ENCODE measurements at places on chromosomes 7 and 10.
A peak's percentile ranks its signal among the peaks of the same experiment; 100 is the strongest.

GRCh38 chr10:1379601-1380000, 323.4 kb downstream of the WDR37 start:
- no peak for DNase-seq

GRCh38 chr10:3222068-3222467, 49.5 kb upstream of the PITRM1 start:
- DNase-seq = no peak

DNA sequence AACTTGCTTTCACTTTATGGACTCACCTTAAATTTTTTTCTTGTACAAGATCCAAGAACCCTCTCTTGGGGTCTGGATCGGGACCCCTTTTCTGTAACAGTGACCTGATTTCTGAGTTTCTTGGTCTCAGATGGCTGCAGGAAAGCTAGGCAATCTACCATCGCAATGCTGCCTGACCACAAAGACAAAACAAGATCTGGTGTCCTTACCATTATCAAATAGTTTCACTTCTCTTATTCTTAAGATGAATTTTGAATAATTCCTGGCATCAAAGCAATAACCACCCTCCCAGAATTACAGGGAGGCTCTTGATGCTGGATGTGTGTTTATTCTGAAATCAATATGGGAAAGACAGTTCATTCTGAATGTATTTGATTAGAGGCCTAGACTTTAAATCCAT, 77.4 kb upstream of the FRMD4A start:
- no peak for DNase-seq

- no peak for DNase-seq
Measured at GRCh38 chr7:36775061-36775620, 50.8 kb upstream of the AOAH start.

DNA sequence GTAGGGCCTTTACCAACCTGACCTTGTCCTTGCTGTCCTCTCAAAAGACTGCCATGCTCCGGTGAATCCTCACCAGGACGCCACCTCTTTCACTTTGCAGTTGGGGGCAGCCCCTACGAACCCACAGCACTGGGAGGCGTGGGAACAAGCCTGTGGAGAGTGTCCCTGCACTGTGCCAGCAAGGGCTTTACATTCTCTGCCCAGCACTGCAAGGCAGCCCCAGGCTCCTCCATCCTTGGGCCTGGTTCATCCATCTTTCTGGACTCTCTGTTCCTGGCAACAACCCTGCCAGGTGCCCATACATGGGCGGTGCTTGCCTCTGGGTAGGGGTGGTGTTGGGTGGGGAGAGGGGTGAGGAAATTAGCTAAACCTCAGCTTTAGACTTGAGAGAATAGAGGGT, 1.4 kb downstream of the CHAT start:
- DNase-seq = no peak

- no peak for DNase-seq
Measured at GRCh38 chr7:87648316-87648715, 20.1 kb downstream of the RUNDC3B start.

DNA sequence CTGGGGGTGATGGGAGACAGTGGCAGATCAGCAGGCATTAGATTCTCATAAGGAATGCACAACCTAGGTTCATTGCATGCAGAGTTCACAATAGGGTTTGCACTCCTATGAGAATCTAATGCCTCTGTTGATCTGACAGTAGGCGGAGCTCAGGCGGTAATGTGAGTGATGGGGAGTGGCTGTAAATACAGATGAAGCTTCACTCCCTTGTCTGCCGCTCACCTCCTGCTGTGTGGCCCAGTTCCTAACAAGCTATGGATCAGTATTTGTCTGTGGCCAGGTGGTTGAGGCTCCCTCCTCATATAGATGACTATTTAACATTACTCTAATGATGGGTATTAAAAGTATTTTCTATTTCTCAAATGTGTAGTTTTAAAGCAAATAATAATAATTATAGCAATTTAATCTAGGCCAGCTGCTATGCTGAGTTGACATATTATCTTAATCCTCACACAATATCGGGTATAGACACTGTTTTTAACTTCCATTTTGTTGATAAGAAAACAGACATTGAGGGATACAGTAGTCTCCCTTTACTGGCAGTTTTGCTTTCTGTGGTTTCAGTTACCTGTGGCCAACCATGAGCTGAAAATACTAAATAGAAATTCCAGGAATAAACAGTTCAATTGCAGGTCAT, 39.9 kb downstream of the KIF20B start:
- no peak for DNase-seq

DNA sequence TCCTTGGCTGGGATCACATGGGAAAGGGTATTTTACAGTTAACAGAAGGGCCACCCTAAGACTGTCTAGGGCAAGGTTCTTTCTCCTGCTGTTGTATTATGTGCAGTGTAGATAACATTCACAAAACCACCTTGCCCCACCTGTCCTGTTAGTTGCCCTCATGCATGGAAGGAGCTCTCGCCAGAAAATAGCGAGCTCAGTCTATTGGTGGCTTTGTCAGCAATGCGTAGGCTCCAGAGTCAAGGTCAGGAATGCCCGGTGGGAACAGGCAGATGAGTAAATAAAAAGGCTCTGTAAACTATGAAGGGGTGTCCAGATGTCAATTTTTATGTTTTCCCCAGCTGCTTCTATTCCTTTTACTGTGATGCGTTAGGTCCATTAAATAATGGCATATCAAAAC, 107.1 kb upstream of the WDR11 start:
- DNase-seq = no peak

- DNase-seq = no peak
Measured at GRCh38 chr7:133053321-133053891, 28.5 kb downstream of the CHCHD3 start.

DNA sequence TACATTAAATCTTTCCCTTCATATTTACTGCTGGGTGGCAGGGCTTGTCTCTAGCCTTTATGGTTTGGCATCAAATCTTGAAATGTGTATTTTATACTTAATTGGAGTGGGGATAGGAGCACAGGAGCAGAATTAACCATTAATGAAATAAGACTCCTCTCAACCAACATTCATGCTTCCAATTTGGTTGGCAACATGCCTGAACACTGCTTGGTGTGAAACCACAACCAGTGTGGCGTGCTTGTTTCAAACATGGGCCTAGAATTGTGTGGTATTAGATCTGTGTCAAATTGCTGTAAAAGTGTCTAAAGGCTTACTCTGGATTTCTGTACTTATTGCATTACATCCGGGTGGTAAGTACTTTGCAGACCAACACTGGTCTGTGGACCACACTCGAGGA, 25.1 kb upstream of the VPS41 start:
- DNase-seq = no peak

GRCh38 chr10:1938317-1938716, 201.0 kb upstream of the ADARB2 start:
- DNase-seq = peak; percentile 21

GRCh38 chr7:101739775-101740398, 77.5 kb upstream of the CUX1 start:
- DNase-seq = no peak

- DNase-seq = no peak
Measured at GRCh38 chr7:112130729-112131410, 75.3 kb downstream of the DOCK4 start.

DNA sequence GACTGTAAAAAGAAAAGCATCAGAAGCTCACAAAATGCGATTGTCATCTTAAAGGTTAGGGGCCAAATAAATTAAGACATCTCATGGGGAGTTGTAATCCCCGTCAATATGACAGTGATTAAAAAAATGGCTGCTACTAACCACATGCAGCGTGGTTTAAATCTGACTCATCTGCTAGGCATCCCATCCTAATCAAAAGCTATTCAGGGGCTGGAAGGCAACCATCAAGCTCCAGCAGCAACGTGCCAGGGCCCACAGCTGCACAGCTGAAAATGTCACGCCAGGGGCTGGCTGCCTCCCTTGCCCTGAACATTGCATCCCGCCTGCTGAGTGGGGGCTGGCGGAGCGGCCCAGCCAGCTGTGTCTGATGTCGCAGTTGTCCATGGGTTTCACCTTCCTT, 66.3 kb upstream of the FRMD4A start:
- no peak for DNase-seq

DNA sequence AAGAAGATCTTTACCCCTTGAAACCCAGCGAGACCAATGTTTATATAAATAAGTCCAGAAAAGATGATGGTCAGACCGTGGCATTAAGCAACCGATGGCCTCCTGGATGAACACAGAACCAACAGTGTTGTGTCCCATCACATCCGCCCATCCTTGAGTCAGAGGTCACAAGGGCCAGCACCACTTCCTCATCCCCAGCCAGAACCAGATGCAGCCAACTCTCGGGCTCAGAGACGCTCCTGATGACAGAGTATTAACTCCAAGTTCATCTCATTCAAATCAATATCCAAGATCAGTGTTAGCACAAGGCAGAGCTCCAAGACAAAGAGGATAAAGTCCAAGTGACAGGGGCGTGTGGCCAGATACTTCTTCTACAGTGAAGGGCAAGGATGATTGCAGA, 63.5 kb downstream of the FAM53B start:
- no peak for DNase-seq

- DNase-seq = no peak
Measured at GRCh38 chr7:158569858-158570323, 17.7 kb downstream of the PTPRN2 start.

DNA sequence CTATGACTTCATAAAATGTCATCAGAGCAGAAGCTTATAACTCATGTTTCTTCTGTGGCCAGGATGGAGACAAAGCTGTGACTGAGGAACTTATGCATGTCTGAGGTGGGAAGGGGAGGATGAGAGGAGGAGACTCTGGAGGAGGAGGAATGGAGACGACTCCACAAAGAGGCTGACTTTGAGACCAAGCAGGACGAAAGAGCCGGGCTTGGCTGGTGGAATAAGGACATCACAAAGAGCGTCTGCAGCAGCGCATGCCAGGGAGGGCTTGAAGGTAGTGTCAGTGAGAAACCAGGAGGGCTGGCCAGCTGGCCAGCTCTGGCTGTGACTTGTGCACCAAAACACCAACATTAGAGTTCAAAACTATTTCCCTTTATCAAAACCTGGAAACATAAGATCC, 6.1 kb upstream of the GDF2 start:
- no peak for DNase-seq

- no peak for DNase-seq
Measured at GRCh38 chr10:15642095-15642494, 77.6 kb downstream of the ITGA8 start.

DNA sequence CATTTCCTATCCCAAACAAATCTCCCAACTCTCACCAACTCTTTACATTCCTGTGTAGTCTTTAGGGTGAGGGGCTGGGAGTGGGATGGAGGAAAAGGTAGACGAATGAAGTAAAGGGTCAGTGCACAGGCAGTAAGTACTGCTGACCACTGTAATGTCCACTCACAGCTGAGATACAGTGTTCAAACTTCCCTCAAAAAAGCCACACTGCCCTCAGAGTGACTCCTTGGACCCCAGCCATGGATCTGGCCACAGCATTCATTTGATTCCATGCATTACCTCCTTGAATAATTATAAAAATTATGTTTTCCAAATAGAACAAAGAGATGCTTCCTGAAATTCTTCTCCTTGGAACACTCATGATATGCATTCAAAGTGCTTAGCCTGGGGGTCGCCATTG, 19.8 kb upstream of the HIPK2 start:
- no peak for DNase-seq

- no peak for DNase-seq
Measured at GRCh38 chr10:34190580-34190979, 624.5 kb downstream of the PARD3 start.

DNA sequence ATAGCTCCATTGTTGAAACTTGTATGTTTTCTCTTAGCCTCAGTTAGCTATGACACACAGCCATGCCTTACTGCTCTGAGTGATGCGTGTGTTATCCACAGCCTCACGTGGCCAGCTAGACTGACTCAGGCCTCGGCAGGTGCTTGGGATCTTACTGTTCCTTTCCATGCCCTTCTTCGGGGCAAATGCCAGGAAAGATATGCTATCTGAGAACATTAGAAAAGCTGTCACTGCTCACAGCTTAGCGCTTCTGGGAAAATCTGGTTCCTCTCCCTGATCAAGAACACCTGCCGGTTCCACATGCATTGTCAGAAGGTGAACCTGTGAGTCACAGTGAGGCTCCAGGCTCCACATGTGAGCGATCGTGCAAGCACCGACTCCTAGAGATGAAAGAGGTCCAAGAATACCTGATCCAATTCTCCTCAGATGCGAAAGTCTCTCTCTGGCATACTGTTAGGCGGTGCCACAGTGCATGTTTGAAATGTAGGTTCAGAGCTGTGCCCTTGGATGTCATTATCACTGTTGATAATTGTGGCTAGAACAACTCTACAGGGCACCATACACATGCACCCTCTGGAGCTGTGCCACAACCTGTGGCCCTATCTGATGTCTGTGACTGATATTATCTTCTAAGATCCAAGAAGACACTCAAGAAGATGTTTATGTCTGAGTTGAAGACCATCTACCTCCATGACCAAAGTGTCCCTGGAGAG, 247.8 kb upstream of the IGFBP3 start:
- no peak for DNase-seq

GRCh38 chr7:143015926-143016490, 10.9 kb downstream of the OR9A2 start:
- no peak for DNase-seq

GRCh38 chr10:34131152-34131551, 683.9 kb downstream of the PARD3 start:
- no peak for DNase-seq

GRCh38 chr10:1465993-1466764, 271.1 kb downstream of the ADARB2 start:
- DNase-seq = no peak

DNA sequence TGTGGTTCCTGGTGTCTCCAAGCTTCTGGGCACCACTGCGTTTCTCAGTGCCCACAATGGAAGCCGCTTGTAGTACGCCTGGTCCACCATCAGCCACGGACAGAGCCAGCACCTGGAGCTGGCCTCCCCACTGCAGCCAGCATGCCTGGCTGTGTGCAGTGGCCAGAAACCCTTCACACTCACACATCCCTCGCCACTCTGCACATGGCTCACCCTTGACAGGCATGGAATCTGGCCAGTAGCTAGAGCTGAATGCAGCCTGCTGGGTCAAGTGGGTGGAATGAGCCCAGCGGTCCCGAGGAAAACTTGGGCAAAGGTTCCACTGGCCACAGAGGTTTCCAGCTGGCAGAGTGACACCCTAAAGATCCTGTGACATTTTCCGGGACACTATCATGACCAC, 146.0 kb upstream of the ADO start:
- DNase-seq = no peak

- no peak for DNase-seq
Measured at GRCh38 chr7:154794147-154794780, 208.7 kb downstream of the PAXIP1 start.

- DNase-seq = no peak
Measured at GRCh38 chr7:116952635-116953371, 498 bp upstream of the ST7 start.

DNA sequence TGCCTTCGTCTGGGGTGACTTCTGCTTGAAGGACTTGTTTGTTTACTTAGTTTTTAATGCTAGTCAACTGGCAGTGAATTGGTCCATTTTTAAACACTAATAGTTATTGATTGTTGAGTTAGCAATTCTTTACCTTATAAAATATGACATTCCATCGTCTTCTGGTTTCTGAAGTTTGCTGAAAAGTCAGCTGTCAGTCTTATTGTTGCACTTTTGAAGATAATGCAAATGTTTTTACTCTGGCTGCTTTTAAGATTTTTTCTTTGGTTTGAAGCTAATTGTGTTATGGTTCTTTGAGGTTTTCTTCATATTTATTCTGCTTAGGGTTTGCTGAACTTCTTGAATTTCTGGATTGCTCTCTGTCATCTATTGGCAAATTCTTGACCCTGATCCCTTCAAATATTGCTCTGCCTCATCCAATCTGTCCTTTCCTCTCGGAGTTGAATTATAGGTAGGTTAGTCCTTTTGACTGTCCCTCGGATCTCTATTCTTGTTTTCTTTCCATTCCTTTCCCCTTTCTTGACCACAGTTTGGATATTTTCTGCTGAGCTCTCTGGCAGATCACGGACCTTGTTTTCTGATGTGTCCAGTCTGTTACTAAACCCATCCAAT, 24.2 kb downstream of the MGMT start:
- DNase-seq = no peak

GRCh38 chr10:70253878-70254765, 20.9 kb upstream of the PPA1 start:
- no peak for DNase-seq
